ENCODE measurements at places on chromosomes 2 and 18.

GRCh38 chr18:48667276-48668254 is 128.7 kb downstream of the CTIF start:
- ATAC-seq: no peak

DNA sequence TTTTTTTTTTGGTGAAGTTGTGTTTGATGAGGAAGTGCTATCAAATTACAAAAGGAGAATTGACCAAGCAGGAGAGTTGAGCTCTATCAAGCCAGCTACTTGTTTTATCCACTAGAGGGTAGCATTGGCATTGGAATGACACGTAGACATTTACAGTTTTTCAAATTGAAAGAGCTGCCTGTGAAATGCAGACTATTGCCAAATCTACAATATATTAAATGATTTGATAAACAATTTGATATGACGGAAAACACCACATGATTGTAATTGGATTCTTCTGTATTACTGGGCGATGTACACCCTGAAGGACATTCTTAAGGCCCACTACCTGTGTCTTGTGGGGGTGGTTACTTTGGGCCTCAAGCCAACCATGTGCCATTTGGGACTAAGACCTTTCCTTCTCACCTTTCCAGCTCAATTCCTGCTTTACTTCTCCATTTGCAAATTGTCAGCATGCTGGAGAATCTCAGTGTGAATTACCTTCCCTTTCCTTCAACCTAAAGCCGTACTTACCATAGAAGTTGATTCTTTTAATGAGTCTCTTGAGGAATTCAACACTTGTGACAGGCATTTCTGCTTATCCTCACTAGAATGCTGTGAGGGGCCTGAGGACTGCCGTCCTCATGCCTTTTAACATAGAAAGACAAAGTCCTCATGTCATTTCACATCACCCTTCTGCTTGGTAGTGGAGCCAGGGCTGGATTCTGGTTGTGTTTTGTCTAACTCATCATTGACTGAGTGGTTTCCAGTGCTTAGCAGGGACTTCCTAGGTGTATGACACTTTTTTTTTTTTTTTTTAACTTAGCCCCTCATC is 134.8 kb upstream of the THUMPD2 start:
- ATAC-seq: peak; percentile 32

- no peak for ATAC-seq
Measured at GRCh38 chr18:21441670-21442069, 158.8 kb downstream of the ESCO1 start.

DNA sequence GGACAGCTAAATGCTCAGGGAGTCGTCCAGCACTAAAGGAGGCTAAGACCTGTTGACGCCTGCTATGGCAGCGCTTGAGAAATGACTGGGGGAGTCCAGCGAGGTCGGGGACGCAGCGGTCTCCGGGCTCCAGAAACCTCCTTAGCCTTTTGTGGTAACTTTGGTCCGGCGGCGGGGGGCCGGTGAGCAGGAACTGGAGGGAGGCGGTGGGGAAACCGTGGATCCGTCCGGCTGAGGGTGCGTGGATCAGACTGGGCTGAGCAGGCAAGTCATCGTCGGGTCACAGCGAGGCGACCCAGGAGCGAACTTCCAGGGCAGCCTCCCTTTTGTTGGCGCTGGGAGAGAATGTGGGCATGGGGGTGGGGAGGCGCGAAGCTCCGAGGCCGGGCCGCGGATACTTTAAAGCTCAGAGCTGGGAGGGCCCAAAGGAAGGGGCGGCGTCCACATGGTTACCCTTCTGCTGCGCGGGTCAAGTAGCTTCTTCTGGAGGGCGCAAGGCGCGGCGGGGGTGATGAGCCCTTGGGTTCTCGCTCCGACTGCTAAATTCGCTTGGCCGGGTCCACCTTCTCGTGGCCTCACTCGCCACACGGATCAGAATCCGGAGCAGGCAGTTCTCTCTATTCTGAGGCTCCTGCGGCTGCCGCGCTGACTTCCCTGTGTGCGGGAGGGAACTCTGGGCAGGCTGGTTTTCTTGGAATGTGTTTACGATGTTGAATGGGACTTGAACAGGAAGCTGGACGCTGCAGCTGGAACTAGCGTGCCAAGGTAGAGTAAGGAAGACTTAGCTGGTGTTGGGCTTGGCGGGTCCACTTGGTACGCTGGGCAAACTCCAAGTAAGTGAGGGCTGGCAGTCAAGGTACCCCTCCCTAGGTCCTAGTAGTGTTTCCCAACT is 920 bp downstream of the GULP1 start:
- no peak for ATAC-seq

DNA sequence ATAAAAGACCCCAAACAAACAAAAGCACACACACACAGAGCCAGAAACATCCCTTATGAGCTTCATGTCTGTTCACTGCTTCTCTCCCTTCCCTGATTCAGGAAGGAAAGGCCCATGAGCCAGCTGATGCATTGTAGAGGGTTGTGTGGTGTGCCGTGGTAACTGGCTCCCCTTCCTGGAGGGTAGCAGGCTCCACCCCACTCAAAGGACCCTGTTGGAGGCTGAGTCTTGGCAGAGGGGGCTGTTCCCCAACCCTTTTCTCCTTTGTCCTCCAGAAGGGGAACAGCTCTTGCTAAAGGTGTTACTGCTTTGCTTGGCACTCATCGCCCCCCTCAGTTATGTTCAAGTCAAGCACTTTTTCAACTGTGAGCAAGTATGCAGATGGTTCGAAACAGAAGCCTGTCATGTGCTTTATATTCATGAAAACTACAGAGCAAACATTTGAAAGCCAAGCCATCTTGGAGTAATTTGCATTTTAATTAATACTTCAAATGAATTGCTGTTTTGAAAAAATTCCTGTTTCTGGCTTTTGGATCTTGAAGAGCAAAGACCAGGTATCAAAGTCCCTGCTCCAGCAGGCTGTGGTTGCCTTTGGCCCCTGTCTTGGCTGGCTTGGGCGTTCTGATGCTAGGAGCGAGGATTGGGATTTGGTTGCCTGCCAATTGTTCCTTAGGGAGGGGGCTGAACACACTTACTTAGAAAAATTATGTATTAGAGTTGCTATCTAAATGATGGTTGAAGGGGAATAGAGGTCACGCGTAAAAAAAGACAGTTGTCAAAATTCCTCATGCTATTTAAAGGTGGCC is 267.8 kb downstream of the TSN start:
- no peak for ATAC-seq

DNA sequence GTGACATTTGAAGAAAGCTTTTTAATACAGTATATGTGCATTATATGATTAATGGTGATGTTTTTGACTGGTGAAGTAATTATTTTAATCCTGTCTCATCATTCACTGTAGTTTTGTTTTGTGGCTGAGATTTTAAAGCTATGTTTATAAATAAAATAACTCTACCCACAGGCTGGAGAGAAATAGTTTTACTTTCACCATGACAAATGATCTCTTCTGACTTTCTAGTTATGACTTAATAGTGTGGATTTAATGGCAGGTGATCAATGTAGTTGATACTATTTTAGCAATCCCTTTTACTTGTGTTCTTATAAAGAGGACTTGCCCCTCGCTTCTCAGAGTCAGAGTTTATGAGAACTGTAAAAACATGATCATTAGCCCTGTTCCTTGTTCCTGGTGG is 289.5 kb upstream of the SIX3 start:
- no peak for ATAC-seq

DNA sequence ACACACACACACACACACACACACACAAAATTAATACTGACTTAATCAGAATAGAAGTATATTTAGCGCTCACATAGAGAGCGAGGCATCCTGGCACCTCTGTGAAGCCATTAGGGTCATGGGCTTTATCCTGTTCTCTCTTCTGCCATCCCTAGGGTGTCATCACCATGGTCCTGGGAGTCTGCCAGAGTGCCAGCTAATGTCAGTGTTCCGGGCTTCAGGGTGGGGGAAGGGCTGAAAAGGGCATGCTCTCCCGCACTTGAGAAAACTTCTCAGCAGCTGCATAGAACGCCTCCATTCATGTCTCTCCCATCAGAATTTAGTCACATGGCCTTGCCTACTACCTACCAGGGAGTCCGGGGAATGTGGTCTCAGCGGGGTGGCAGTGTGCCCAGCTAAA is 19.7 kb upstream of the DYNC2LI1 start:
- ATAC-seq: no peak

DNA sequence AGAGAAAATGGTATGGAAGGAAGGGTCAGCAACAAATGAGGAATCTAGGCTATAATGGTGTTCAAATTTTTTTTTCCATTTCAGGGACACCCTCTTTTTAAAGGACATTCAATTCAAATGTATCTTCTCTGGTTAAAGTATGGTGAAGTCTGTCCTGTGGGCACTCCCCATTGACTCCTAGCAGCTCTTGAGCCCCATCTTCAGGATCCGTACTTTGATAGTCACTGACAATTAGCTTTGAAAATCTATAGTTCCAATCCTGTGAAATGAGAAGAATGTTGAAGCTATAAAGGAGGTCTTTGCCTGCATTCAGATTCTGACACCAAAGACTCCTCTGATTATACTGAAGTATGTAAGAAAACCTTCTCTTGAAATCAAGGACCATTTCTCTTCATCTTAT is 43.3 kb downstream of the KCNH7 start:
- no peak for ATAC-seq

DNA sequence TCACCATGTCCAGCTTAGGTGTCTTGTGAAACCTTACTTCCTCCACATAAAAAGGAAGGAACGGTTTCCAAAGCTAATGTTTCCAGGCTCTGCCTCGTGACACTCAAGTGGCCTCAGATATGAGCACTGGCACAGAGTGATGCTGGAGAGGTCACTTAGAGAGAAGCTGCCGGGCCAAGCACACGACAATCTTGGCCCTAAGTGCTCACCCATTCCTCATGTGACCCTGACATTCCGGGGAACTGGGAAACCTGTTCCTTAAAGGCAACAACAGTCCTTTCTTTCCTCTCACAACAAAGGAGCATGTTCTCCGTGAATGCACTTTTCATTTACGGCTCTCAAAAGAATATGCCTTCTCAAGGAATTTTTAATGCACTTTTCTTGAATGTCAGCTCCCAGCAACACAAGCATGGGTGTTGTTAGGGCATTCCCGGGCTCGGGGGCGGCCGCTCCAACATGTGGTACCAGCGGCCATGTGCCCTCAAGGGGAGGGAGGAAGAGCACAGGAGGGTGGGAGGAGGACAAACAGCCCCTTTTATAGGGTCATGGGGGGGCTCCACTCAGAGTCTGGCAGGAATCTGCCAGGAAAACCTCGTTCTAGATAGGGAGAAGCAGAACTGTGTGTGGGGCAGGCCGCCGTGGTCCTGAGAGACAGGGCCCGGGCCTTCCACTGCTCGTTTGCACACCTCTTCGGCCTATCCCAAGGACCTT is 118.6 kb downstream of the MBP start:
- no peak for ATAC-seq

DNA sequence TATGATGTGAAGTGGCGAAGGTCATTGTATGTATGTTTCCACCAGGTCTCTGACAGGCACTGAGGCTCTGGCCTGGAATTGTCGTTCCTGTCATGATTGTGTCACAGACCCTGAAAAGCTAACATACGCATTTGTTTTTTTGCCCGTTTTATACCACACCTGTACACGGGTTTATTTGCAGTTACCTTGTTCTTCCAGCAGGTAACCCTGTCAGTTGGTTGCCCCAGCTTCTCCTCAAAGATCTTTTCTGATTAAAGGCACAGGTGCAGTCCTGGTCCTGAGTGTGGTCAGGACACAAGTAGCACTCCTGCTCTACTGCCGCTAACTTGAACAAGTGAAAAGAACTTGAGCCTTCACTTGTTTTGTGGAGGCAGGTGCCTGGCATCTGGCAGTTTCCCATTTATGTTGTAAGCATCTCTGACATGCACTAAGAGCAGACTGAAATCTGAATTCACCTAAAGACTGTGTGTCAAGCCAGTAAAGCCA is 19.9 kb downstream of the CD8A start:
- no peak for ATAC-seq
